ENCODE measurements at places on chromosomes 5 and 9.

DNA sequence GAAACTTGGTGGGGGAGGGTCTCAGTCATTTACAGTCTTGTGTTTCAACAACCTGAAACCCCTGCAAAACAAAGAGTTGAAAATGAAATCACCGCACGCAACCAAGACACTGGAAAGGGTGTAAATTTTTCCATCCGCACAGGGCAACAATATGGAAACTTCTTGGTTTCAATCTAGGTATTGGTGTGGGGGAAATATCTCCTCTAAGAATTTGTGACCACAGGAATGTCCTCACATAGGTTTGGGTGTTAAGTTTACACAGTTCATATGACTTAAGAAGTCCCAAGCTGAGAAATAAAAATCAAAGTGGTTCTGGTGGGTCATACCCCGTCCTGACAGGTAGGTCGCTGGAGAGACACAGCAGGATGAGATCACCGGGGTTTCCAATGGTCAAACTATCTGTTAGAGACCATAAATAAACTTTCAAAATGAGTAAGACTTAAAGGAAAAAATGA, 51.9 kb upstream of the PIP5K1B start:
- no peak for DNase-seq

- no peak for DNase-seq
These were observed 297.4 kb downstream of the TENT4A start for GRCh38 chr5:7010591-7010990.

- no peak for DNase-seq
These were observed 28.2 kb downstream of the PTGES start for GRCh38 chr9:129724456-129725190.

- DNase-seq, result no peak
These were observed 678.5 kb upstream of the NUDT12 start for GRCh38 chr5:104241046-104241445.

DNA sequence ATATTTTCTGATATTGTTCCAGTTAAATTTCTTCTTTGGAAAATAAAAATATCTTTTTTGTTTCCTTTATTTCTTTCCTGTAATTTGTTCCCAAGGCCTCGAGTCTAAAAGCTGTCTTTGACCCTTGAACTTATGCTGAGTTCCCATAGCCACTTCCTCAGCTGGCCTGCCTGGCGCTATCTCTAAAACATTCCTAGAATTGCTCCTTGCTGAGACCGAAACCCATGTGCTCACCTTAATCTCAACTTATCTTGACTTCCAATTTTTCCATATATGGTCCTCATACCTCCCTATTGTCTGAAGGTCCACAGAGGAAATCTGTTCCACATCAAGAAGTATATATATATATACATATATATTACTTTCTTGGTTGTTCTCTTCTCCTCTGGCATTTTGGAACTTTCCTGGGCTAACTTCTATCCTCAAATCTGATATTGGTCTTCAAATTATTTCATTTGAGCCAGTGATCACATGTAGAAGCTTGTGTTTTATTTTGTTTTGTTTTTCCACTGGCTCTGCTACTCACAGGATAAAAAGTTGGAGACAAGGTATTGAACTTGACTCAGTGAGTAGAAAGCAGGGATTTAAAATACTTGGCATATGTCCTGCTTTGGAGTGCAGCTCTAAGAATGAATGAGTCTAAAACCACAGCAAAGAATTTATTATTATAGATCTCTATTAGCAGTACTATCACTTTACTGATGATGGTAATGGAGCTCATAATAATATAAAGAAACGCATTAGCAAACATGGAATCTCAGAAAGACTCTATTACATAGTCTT, 45.2 kb downstream of the ENC1 start:
- no peak for DNase-seq

- DNase-seq, result no peak
These were observed 5.6 kb upstream of the SPDL1 start for GRCh38 chr5:169577951-169578350.

DNA sequence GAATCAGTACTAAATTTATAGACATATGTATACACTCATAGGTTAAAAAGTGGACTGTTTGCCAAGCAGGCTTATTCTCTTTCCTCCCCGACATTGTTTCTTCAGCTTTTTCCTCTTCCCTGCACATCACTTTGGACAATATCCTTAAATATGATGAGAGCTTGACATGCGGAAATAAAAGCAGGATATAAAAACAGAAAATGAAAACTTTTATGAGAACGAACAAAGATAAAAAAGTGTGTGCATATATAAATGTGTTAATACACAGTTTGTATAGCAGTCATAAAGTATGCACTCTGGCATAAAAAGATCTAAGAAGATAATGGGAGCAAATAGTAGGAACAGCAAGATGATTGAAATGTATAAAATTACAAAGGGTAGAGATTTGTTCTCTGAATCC, 86.4 kb upstream of the IFNE start:
- no peak for DNase-seq

GRCh38 chr5:171946000-171946781, 60.2 kb downstream of the FBXW11 start:
- no peak for DNase-seq

DNA sequence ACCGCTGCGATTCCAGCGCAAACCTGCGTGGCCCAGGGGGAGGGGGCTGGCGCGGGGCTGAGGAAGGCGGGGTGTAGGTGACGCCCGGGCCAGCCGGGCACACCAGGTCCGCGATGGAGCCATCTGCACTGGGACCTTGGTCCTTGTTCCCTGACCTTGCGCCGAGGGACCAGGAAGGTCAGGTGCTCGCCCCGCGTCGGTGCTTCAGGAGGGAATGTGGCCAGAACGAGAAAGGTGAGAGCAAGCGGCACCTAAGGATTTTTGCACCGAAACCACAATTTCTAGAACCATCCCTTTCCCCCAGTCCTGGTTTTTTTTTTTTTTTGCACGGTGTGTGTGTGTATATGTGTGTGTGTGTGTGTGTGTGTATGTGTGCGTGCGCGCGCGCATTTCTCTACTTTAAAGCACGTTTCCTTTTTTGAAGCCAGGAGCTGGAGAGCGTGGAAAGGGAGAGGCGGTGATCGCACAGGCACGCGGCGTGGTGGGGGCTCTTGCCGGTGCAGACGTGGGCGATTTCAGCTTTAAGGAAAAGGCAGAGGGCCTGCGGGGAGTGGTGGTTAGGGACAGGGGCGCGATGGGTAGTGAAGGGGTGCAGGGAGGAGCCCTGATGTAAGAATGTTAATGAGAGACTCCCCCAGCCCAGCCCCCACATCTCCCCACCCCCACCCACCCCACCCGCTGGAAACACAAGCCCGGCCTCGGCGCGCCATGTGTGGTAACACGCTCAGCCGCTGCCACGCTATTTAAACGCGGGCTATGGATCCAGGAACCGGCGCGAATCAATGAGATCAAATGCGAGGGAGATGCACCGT, at the start of gene NPR3:
TSS of gene NPR3 (plus strand) at position 772 of the 812 bp plus-strand sequence. CDS start 456 bp downstream, outside the sequence.
- no peak for DNase-seq

GRCh38 chr5:135024956-135025729, 8.9 kb downstream of the PITX1 start:
- DNase-seq, result no peak

- DNase-seq, result no peak
These were observed 346.0 kb downstream of the KDM4C start for GRCh38 chr9:7103771-7104170.

- no peak for DNase-seq
These were observed 71.5 kb upstream of the PLPP6 start for GRCh38 chr9:4590430-4591122.

- no peak for DNase-seq
These were observed 41.5 kb downstream of the SVEP1 start for GRCh38 chr9:110537841-110538646.

GRCh38 chr5:38257308-38258041, 884 bp upstream of the EGFLAM start:
- DNase-seq, result no peak

DNA sequence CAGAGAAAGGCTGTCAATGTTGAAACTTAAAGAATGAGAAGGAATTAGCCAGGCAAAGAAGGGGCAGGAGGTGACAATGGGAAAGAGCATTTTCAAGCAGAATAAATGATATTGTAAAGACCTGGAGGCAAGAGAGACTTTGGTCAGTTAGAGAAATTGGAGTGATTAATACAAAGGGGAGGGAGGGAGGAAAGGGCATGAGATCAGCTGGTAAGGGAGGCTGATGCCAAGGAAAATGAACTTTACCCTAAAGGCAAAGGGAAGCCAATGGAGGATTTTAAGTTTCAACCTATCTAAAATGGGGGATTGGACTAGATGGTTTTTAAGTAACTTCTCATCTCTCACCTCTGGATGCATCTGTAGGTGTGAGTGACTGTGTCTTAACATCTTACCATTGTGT, 23.3 kb downstream of the C5 start:
- DNase-seq, result no peak

DNA sequence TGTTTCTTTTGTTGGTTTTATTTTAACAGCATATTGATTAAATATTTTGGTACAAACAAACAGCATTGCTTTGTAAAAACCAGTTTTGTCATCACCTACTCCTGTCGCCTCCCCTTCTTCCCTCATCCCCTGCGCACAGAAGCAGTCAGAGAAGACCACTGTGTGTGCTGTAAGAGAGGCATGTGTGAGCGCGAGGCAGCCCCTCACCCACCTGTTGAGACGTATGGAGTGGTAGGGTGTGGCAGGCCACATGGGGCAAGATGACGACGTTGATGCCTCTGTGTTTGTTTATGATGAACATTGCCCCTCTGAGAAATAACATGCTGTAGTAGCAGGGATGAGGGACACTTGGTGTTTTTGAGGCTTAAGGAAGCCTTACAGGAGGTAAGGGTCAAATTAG, 71.3 kb downstream of the GPR21 start:
- no peak for DNase-seq

- DNase-seq, result no peak
These were observed 303.1 kb upstream of the CDH6 start for GRCh38 chr5:30890377-30890776.

GRCh38 chr5:119828541-119828940, 199.2 kb downstream of the FAM170A start:
- no peak for DNase-seq

- no peak for DNase-seq
These were observed 50.0 kb upstream of the SH3GL2 start for GRCh38 chr9:17528859-17529258.

DNA sequence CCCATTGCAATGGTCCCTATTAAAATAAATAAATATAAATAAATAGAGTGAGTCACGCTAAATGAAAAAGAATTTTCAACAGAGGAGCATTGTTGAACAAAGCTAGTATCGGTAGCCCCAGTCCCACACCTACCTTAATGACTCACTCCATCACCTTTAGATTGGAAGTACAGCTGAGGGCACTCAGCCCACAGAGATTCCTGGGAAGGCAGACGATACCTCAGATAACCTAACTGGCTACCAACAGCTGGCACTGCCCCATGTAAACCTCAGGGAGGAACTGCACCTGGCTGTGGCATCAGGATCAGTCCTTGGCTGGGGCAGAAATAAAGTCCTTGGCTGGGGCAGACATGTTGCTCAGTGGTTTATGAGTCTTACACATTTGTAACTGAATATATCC, 49.3 kb downstream of the SPRY4 start:
- DNase-seq, result no peak

GRCh38 chr9:5580650-5581049, 48.3 kb upstream of the RIC1 start:
- no peak for DNase-seq

- no peak for DNase-seq
These were observed 13.7 kb downstream of the ZNF484 start for GRCh38 chr9:92864152-92864551.

DNA sequence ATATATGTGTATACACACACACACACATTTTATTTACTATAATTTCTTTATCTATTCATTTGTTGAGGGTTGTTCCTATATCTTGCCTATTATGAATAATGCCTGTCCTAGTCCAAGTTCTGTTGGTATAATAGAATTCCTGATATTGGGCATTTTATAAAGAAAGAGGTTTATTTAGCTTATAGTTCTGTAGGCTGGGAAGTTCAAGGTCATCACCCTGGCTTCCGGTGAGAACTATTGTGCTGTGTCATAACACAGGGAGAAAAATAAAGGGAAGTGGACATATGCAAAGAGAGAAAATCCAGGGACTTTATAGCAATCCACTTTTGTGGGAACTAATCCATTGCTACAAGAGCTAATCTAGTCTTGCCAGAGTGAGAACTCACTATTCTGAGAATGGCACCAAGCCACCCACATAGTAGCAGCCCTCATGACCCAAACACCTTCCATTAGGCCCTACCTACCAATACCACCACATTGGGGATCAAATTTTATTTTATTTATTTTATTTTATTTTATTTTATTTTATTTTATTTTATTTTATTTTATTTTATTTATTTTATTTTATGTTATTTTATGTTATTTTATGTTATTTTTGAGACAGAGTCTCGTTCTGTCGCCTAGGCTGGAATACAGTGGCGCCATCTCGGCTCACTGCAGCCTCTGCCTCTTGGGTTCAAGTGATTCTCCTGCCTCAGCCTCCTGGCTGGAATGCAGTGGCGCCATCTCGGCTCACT, 74.7 kb downstream of the FER start:
- DNase-seq, result no peak

DNA sequence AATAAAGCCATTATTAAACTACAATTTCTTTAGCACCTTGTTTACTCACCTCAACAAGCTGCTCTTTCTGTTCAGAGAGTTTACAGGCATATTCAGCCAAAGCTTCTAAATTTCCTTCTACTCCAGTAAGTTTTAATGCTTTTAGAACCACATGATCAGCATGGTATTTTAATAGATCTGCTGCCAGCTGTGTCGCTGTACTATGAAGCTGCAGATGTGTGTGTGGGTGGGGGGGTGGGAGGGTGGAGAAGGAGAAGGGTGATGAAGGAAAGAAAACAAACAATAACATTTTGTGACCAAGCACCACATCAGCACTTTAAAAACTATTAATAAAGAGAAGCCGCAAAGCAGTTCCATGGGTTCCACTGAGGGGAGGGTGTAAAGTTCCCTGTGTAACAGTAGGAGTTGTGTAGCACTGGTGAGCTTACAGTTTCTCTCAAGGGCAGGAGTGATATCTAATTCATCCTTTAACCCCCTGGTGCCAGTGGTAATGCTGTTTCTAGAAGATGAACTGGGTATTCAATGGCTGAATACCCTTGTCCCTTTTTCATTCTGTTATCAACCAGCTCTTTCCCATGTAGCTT, 38.5 kb downstream of the ABITRAM start:
- DNase-seq, result no peak

- no peak for DNase-seq
These were observed 14.2 kb upstream of the C5orf47 start for GRCh38 chr5:173974688-173975239.

DNA sequence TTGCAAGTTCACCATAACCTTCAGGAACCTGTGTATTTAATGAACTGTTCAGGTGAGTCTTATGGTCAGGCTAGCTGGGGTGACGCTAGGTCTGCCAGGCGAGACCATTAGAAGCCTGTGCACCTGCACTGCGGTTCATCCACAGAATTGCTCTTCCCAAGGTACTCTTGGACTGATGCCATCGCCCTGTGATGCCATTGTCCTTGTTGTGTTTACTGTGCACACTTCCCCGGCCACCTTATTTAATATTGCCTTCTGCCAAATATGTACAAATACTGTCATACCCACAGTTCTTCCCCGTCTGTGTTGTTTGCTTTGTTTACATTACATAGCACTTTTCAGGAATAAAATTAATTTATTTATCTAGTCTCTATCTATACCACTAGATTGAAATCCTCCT, 66.3 kb downstream of the RCL1 start:
- DNase-seq, result no peak

GRCh38 chr5:148911386-148911785, 85.0 kb downstream of the ADRB2 start:
- no peak for DNase-seq

- DNase-seq, result no peak
These were observed 215.5 kb downstream of the FSTL4 start for GRCh38 chr5:133396814-133397213.

- DNase-seq, result no peak
These were observed 99.8 kb downstream of the VAV2 start for GRCh38 chr9:133892193-133892920.

Measured in dorsolateral prefrontal cortex (tissue), 122 donors.